ENCODE measurements at places on chromosomes 4 and X. TPM values are rescaled to one million over a fixed set of nuclear protein-coding genes. Genes with fewer than 3 reads are reported as not detected.

MAGEB1 gene
- total RNA-seq = not detected

HTN3 gene
- total RNA-seq = not detected

PPARGC1A gene
- total RNA-seq = 0.13 TPM

PUDP gene
- 5.9 TPM for total RNA-seq

OR13H1 gene
- total RNA-seq = not detected

PDE6B gene
- total RNA-seq = 0.39 TPM

PDCL2 gene
- not detected for total RNA-seq

CSAG1 gene
- total RNA-seq = not detected

USP26 gene
- total RNA-seq = not detected

NEUROG2 gene
- total RNA-seq = not detected

SPANXD gene
- total RNA-seq = not detected

SHISA3 gene
- total RNA-seq = 12.9 TPM

USO1 gene
- total RNA-seq = 132 TPM

STAG2 gene
- total RNA-seq = 70.4 TPM

FAAH2 gene
- total RNA-seq = 0.07 TPM

STPG2 gene
- not detected for total RNA-seq

BDH2 gene
- total RNA-seq = 37.1 TPM

NR3C2 gene
- total RNA-seq = 1.4 TPM

PLAC8 gene
- not detected for total RNA-seq

AKAP4 gene
- total RNA-seq = not detected

SHOX gene
- total RNA-seq = not detected

UNC5C gene
- 3.5 TPM for total RNA-seq

PAGE2B gene
- not detected for total RNA-seq

CLCN4 gene
- total RNA-seq = 5.1 TPM

RASGEF1B gene
- 1.1 TPM for total RNA-seq

CTSO gene
- total RNA-seq = 25.8 TPM

MAGEE1 gene
- 2.9 TPM for total RNA-seq

RHOXF2B gene
- not detected for total RNA-seq

PLA2G12A gene
- 28.8 TPM for total RNA-seq

RTL5 gene
- total RNA-seq = 5.3 TPM

RNF212 gene
- total RNA-seq = 15.3 TPM

POLN gene
- total RNA-seq = 5.1 TPM

NDNF gene
- 4.9 TPM for total RNA-seq

DDIT4L gene
- total RNA-seq = 5.0 TPM

ZNF275 gene
- 14.2 TPM for total RNA-seq

CENPI gene
- 5.0 TPM for total RNA-seq

SLC25A53 gene
- 16.4 TPM for total RNA-seq

TMEM31 gene
- total RNA-seq = not detected

DKC1 gene
- 36.0 TPM for total RNA-seq

RS1 gene
- total RNA-seq = not detected

LNX1 gene
- 9.1 TPM for total RNA-seq

ENAM gene
- 0.13 TPM for total RNA-seq

CPE gene
- 101 TPM for total RNA-seq

PDE5A gene
- 90.4 TPM for total RNA-seq

PPP2R2C gene
- total RNA-seq = 0.07 TPM

PACRGL gene
- total RNA-seq = 18.2 TPM

SMIM43 gene
- 0.76 TPM for total RNA-seq

CXCL1 gene
- total RNA-seq = 120 TPM

IL15 gene
- 7.6 TPM for total RNA-seq

SPANXA1 gene
- total RNA-seq = not detected

USP46 gene
- total RNA-seq = 24.6 TPM

ATP7A gene
- total RNA-seq = 17.8 TPM

TMEM35A gene
- total RNA-seq = 5.5 TPM

CXorf65 gene
- not detected for total RNA-seq
